ENCODE measurements at places on chromosomes 5 and 9.

GRCh38 chr5:83428126-83428525 is 43.4 kb upstream of the VCAN start:
- H3K4me1 ChIP-seq = no peaks in the 10 kb centered on the region
- H3K27ac ChIP-seq = no peak overlapping the region
- no peak for DNase-seq
- no peaks in the 10 kb centered on the region for H3K36me3 ChIP-seq
- H3K4me3 ChIP-seq = no peak overlapping the region

GRCh38 chr9:137315581-137316011 is 13.5 kb upstream of the NRARP start:
- peaks cover 5% of the 10 kb centered on the region for H3K4me1 ChIP-seq
- H3K36me3 ChIP-seq = no peaks in the 10 kb centered on the region
- H3K4me3 ChIP-seq = no peak overlapping the region
- H3K27me3 ChIP-seq = no peaks in the 10 kb centered on the region
- peak overlapping the region; percentile 90 for H3K27ac ChIP-seq

- H3K36me3 ChIP-seq = no peaks in the 10 kb centered on the region
- peaks cover 13% of the 10 kb centered on the region for H3K4me1 ChIP-seq
- H3K27me3 ChIP-seq = peaks cover 20% of the 10 kb centered on the region
- peak; percentile 75 for DNase-seq
- H3K4me3 ChIP-seq = peak overlapping the region; percentile 84
- no peak overlapping the region for H3K27ac ChIP-seq
Observed at GRCh38 chr9:69174616-69175463, 763 bp downstream of the TJP2 start.

DNA sequence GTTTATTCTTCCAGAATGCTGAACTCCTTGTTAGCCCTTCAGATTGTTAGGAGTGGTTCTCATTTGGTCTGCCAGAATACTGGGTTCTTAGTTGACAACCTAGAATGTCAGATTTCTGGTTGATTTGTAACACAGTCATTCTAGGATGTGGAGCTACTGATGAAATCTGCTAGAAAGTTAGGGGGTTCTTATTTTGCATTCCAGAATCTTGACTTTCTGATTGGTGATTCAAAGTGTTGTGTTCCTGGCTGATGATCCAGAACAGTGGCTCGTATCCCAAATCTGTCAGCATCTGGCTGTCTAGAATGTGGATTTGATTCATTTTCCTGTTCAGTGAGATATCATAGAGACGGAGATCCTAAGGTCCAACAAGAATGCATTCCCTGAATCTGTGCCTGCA is 21.9 kb downstream of the PTGS1 start:
- no peak overlapping the region for H3K27ac ChIP-seq
- H3K27me3 ChIP-seq = no peaks in the 10 kb centered on the region
- no peak overlapping the region for H3K4me3 ChIP-seq
- no peaks in the 10 kb centered on the region for H3K36me3 ChIP-seq
- H3K4me1 ChIP-seq = no peaks in the 10 kb centered on the region
- DNase-seq = no peak

DNA sequence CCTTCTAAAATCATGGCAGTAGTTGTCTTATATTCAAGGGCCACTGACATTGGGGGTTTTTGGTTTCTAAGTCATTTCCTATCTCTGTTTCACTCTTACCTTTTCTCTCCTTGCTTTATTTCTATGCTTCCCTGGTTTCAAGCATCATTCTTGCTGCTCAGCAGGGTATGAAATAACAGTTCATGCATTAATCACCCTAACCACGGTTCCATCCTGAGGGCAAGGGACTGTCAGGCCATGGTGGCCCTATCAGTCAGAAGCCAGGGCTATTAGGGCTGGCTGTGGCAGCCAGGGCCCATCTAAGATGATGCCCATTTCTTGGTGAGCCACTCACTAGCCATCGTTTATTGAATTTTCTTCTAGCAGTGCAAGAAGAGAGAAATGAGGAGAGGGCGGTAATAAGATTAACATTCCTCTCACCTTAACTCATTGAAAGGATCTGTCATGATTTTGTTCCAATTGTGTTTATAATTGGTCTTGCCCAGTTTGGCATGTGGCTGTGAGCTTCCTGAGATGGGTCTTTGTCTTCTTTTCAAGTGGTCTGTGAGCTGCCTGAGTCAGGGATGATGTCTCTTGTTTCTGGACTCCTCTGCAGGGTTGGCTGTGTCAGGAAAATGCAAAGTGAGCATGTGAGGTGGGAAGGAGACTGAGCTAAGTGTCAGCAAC is 45.2 kb downstream of the CYSTM1 start:
- H3K27me3 ChIP-seq = no peaks in the 10 kb centered on the region
- DNase-seq = no peak
- H3K4me3 ChIP-seq = no peak overlapping the region
- peaks cover 10% of the 10 kb centered on the region for H3K4me1 ChIP-seq
- no peaks in the 10 kb centered on the region for H3K36me3 ChIP-seq

GRCh38 chr9:81902626-81903025 is 25.6 kb upstream of the SPATA31D4 start:
- no peak overlapping the region for H3K27ac ChIP-seq
- no peak overlapping the region for H3K4me3 ChIP-seq
- DNase-seq = no peak
- no peaks in the 10 kb centered on the region for H3K27me3 ChIP-seq
- H3K4me1 ChIP-seq = no peaks in the 10 kb centered on the region

DNA sequence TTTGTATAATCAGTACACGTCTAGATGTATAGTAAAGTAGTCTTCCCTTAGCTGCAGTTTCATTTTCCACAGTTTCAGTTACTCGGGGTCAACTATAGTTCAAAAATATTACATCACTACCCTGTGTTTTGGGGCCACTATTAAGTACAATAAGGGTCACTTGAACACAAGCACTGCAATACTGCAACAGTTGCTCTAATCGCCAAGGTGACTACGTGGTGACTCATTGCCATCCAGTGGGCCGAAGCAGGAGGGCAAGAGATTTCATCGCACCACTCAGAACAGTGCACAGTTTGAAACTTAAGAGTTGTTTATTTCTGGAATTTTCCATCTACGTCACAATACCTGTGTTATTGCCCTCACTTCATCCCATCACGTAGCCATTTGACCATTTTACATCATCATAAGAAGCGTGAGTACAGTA is at the start of gene ARL14EPL:
Gene ARL14EPL (plus strand): TSS at position 379 of the 424 bp plus-strand sequence. CDS start 18,994 bp downstream, outside the sequence.
- no peaks in the 10 kb centered on the region for H3K27me3 ChIP-seq
- H3K4me1 ChIP-seq = no peaks in the 10 kb centered on the region
- no peak within 1 kb of the TSS for H3K4me3 ChIP-seq

DNA sequence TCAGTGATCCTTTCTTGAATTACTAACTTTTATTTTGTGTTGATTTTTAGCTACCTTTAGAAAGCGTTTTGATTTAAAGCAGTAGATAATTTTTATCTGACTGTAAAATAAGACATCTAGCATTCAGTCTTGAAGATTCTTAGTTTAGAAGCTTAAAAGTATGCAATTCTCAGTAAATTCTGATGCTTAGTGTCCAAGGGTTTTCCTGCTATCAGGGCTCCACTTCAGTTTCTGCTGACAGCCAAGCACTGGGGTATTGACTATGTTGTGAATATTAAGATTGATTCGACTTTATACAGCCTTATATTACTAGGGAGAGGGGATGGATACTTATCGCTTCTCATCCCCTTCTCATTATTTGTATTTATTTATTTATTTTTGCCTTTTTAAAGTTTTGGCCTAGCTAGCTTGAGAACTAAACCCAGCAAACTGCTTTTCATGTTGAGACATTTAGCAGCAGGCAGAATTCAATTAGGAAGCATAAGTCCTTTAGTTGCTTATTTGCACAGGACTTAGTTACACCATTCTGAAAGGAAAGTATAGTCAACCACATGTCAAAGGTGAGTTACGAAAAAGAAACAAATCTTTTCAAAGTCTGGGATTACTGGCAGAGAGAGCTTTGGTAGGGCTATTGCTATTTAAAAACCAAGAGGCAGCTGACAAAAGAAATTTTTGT is 2.9 kb downstream of the PBX3 start:
- H3K4me3 ChIP-seq = peak overlapping the region; percentile 90
- no peaks in the 10 kb centered on the region for H3K27me3 ChIP-seq
- peaks cover 9% of the 10 kb centered on the region for H3K4me1 ChIP-seq
- peak overlapping the region; percentile 1 for H3K27ac ChIP-seq
- DNase-seq = no peak

- no peaks in the 10 kb centered on the region for H3K36me3 ChIP-seq
- peak overlapping the region; percentile 81 for H3K4me3 ChIP-seq
- no peak overlapping the region for H3K27ac ChIP-seq
- DNase-seq = peak; percentile 80
- no peaks in the 10 kb centered on the region for H3K27me3 ChIP-seq
- peaks cover 8% of the 10 kb centered on the region for H3K4me1 ChIP-seq
Observed at GRCh38 chr9:96620832-96621269, 1.2 kb upstream of the CDC14B start.

GRCh38 chr5:74206579-74207550 is 433.7 kb downstream of the ENC1 start:
- peaks cover 4% of the 10 kb centered on the region for H3K4me1 ChIP-seq
- no peaks in the 10 kb centered on the region for H3K27me3 ChIP-seq
- DNase-seq = no peak
- H3K36me3 ChIP-seq = no peaks in the 10 kb centered on the region

- no peaks in the 10 kb centered on the region for H3K36me3 ChIP-seq
- H3K4me1 ChIP-seq = no peaks in the 10 kb centered on the region
- no peak overlapping the region for H3K27ac ChIP-seq
- no peaks in the 10 kb centered on the region for H3K27me3 ChIP-seq
- H3K4me3 ChIP-seq = no peak overlapping the region
- DNase-seq = peak; percentile 75
Observed at GRCh38 chr5:115329475-115329874, 33.0 kb upstream of the CCDC112 start.

GRCh38 chr5:68330574-68330973 is 115.0 kb downstream of the PIK3R1 start:
- DNase-seq = no peak
- H3K27me3 ChIP-seq = no peaks in the 10 kb centered on the region
- H3K4me1 ChIP-seq = no peaks in the 10 kb centered on the region

- H3K27ac ChIP-seq = no peak overlapping the region
- peaks cover 13% of the 10 kb centered on the region for H3K4me1 ChIP-seq
- no peaks in the 10 kb centered on the region for H3K36me3 ChIP-seq
Observed at GRCh38 chr5:146852089-146852488, 26.5 kb downstream of the PPP2R2B start.

GRCh38 chr5:39409033-39409432 is 15.7 kb downstream of the DAB2 start:
- no peak overlapping the region for H3K27ac ChIP-seq
- no peak overlapping the region for H3K4me3 ChIP-seq
- no peaks in the 10 kb centered on the region for H3K4me1 ChIP-seq

All from endodermal cell (in vitro differentiated cells).